ENCODE measurements at places on chromosomes 4 and X.

- no peak for DNase-seq
These were observed 181.3 kb downstream of the SOWAHB start for GRCh38 chr4:76716658-76717057.

DNA sequence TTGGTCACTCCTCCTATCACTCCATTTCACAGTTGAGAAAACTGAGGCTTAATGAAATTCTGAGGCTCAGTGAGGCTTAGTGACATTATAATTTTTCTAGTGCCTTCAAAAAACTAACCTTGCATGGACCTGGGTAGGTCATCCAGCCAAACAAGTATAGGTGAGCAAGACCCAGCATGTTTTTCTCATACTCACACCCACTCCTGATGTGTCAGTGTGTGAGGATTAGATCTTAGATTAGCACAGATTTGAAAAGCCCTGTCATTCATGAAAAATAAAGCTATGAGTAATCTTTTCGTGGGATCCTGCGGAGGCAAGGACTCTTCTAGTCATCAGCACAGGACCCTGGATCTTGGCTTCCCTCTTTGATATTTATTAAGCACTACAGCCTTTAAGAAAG lies 146.7 kb downstream of the CHIC2 start:
- no peak for DNase-seq

DNA sequence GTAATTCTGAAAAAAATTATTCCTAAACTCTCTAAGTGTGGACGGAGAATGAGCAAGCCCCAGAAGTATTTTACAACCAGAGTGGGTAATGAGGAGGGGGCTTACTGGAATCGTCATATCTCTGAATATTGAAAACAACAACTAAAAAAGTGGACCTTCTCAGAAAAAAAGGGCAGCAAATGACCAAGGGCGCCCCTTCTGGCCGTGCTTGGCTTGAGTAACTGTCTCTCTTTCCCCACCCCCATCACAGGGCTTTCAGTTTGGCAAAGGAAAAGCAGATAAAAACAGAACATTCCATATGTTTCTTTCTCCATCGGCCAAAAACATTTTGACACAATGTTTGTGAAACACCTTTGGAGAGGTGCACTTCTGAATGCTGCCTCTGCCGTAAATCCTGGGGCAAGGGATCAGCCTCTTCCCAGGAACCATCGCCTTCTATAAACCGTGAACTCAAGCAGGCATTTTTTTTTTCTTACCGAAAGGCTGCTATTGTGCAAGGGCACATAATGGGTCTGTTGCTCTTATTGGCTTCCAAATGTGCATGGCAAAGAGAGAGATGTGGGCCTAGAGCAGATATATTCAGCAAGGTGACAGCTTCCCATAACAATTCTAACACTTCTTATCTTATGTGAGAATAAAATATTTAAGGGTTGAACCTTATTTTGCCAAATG lies 115.4 kb downstream of the PARM1 start:
- no peak for DNase-seq

GRCh38 chrX:117645639-117646038 lies 471.0 kb downstream of the KLHL13 start:
- DNase-seq = no peak

DNA sequence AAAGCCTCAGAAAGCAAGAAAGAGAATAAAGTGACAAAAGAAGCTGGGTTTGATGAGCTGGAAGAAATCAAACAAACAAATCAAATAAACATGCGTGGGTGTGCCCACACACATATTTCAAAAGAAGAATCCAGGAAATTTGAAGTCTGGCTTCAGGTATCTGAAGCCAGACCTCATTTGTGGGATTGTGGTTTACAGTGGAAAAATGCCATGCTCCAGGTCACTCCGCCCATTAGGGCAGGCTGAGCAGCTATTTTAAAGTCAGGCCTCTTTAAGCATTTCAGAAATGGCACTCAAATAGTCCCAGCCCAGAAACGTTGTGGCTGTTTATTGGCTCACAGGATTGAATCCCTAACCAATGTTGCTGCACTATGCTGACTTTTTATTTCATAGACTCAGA lies 226.1 kb upstream of the F9 start:
- DNase-seq = no peak

DNA sequence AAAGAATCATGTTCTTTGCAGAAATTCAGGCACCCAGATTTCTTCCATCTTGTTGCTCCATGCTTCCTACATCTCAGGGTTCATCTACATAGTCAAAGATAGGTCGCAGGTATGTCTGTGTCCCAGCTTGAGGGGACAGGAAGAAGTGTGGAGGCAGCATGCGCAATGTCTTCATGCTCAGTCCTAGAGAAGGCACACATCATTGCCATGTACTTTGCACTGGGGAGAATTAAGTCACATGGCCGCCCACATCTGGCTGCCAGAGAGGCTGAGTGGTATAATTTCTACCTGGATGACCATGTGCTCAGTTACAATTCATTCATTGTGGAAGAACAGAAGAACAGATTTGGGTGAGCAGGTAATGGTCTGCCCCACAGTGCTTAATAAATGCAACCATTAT lies 54.1 kb downstream of the GAB1 start:
- no peak for DNase-seq

GRCh38 chrX:7435822-7436221 lies 287.9 kb upstream of the PUDP start:
- DNase-seq = no peak

DNA sequence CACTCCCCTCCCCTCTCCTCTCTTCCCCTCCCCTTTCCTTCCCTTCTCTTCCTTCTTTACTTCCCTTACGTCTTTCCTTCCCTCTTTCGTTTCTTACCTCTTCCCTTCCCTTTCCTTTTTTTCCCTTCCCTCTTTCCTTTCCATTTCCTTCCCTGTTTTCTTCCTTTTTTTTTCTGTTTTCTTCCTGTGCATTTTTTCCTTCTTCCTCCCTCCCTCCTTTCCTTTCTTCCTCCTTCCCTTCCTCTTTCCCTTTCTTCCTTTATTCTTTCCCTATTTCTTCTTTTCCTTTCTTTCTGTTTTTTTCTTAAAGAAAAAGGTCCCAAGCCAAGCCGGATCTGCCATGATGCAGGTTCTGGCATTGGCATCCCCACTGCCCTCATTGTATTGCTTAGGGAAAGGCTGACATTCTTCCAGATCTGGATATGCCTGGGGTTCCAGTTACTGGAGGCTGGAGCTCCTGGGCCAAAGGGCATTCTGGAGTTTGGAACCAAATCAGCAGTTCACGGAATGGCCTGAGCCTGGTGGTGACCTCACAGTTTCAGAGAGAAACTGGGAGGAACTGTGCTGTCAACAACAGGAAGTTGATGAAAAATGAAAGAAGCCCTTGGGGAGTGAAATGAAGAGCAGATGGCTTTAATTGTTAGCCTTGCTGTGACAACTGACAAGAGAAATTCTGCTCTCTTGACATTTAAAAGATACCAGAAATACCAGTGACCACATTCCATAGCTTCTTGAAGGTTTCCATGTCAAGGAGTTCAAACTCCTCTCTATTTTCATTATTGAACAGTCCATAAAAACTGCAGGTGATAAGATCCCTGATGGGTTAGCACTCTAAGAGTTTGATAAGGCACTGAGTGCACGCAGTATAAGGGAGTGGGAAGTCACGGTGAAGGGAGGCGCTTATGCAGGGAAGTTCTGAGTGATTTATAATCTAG lies 622.1 kb downstream of the SPRY1 start:
- DNase-seq = no peak

GRCh38 chr4:19494961-19495360 lies 756.7 kb upstream of the SLIT2 start:
- no peak for DNase-seq

GRCh38 chr4:32589097-32589496 lies 1868.9 kb downstream of the PCDH7 start:
- DNase-seq = no peak

GRCh38 chr4:105274504-105274903 lies 127.8 kb downstream of the TET2 start:
- no peak for DNase-seq

DNA sequence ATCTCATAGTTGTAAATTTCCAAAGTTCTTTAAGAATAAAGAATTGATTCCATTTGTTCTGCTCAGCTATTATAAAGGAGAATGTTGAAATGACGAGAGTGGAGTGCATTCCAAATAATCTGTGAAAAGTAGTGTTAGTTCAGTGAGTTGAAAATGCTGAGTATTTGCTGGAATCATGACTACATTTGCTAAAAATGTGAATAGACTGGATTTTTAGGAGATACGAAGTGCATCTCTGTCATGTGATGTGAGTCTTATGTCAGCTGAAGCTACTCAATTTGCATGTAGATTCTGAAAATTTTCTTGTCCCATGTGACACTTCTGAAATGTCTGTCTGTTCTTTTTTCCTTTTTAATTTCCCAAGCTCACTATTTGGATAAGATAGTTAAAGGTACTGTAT lies 206.0 kb downstream of the DCTD start:
- no peak for DNase-seq

DNA sequence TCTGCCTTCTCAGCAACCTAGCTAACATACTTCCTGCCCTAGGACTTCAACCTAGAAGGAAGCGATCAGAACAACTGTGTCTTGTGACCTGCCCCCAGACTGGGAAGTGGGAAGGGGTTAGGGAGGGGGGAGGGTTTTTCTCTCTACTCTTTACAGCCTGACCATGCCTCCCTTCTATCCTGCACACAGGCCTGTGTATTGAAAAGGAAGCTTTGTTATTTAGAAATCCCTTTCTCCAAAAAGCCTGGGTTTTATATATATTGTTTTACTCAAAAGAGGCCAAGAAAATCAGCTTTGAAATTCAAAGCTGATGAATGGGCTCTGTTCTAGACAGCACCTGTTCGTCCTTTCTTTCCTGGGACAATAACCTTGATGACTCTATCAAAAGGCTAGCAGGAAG lies 35.2 kb upstream of the SMS start:
- DNase-seq = no peak

DNA sequence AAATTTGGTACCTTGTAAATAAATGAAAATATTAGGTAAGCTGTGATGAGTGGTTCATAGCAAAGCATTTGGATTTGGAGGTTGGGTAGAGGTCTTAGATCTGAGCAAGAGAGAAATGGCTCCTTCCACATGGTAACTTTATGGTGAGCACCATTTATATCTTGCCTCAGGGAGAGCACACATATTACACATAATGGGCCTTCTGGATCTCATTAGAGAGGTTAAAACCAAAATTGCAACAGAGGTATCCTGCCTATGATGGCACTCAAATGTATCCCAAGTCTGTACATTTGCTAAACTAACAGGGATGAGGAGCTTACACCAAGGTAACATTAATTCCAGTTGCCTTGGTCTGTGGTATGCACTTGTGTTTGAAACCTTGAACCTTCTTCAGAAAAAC lies 87.1 kb upstream of the PUDP start:
- DNase-seq = no peak

- no peak for DNase-seq
These were observed 111.0 kb downstream of the DDIT4L start for GRCh38 chr4:100079264-100079663.

DNA sequence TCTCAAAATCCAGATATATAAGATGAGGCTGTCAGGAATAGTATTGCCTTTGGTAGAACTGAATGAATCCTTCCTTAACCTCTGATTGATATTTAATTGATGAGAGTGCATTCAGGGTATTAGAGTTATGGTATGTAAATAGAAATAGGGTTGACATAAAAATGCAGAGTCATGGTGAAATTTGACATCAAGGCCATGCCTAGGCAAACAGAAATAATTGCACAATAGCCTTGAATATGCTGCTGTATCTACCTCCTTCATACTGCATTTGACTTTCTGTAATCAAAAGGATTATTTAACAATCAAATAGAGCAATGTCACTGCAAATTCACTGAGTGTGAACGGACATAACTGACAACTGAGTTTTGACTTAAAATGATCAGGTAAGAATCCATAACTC lies 1316.3 kb downstream of the STIM2 start:
- no peak for DNase-seq

DNA sequence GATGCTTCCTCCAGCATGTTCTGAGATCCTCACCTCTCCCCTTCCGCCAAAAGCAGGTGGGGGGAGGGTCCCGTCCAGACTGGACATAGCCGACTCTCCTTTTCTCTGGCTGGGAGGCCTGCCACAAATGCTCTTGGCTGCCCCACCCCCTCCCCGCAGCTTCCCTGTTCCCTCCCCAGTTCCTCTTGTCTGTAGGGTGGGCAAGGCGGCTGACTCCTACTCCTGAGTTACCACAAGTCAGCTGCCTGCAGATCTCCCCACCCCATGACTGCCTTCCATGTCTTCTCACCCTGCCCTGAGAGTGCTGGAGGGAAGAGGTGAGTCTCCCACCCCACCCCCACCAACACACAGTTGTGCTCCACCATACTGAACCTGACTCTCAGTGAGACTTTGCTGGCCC lies 2.9 kb downstream of the ATP6AP1 start:
- no peak for DNase-seq
